Activated effector memory CD4-positive, alpha-beta T cell treated with Interleukin-2 at 50 U/mL for 16 hours (primary cell): ENCODE measurements at places on chromosomes 2 and 18.

DNA sequence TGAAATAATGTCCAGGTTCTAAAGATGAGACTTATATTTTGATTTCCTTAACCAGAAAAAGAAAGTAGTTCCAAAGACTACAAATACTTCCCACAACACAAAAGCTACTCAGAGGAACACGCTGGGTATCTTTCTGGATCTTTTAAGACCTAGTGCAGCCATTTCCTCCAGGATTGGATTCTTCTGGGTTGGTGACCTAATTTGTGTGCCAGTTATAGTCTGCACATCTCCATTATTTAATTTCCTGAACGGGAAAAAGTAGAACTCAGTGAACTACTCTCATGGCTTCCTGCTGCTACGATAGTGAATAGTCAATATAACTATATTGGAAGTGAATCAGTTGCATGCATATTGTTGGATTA lies 1.5 kb downstream of the TMEM87B start:
- no peak for DNase-seq

- DNase-seq: no peak
These were observed 1.6 kb upstream of the TP53I3 start for GRCh38 chr2:24086241-24086640.

DNA sequence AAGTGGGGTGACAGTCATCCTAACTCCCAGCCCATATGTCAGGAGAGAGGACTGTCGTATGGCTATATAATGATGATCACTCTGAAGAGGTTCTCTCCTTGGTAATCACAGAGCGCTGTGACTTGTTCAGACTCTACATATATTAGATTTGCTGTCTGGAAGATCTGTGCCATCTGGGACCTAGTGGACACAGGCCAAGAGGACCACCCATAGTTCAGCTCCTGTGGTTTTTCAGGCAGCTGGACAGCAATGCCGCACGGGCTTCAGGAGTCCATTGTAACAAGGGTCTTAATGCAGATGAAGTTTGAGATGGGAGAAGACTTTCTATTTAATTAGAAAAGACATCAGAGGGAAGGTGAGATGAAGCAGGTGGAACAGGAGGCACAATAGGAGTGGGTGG lies 40.1 kb upstream of the EPHA4 start:
- no peak for DNase-seq

GRCh38 chr2:30248791-30249190 lies 17.5 kb downstream of the LBH start:
- DNase-seq: no peak

DNA sequence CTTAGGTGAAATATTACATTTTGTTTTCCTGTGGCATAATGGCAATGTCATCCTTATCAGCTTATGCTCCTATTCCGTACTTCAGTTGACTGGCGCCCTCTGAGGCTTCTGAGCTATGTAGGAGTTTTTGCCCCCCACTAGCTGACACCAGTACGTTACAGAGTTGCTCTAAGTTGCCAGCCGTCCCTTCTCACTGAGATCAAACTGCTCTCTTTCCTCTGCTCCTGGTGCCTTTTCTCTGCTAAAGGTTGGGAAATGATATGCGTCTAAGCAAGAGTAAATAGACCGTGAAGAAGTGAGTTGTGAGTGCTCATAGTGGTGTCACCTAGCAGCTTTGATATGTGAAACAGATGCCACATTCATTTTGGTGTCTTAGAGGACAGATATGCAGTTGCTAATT lies 99.2 kb downstream of the RAPGEF4 start:
- no peak for DNase-seq

- DNase-seq: no peak
These were observed at the start of gene CTNNA2 for GRCh38 chr2:79512442-79513401. TSS of gene CTNNA2 (plus strand) at chr2:79513051.

- no peak for DNase-seq
These were observed 456.5 kb upstream of the CWC22 start for GRCh38 chr2:180463608-180464007.

- DNase-seq: no peak
These were observed 647.7 kb upstream of the ZNF804A start for GRCh38 chr2:183950673-183951072.

GRCh38 chr18:39871961-39872360 lies 2083.1 kb upstream of the PIK3C3 start:
- no peak for DNase-seq

DNA sequence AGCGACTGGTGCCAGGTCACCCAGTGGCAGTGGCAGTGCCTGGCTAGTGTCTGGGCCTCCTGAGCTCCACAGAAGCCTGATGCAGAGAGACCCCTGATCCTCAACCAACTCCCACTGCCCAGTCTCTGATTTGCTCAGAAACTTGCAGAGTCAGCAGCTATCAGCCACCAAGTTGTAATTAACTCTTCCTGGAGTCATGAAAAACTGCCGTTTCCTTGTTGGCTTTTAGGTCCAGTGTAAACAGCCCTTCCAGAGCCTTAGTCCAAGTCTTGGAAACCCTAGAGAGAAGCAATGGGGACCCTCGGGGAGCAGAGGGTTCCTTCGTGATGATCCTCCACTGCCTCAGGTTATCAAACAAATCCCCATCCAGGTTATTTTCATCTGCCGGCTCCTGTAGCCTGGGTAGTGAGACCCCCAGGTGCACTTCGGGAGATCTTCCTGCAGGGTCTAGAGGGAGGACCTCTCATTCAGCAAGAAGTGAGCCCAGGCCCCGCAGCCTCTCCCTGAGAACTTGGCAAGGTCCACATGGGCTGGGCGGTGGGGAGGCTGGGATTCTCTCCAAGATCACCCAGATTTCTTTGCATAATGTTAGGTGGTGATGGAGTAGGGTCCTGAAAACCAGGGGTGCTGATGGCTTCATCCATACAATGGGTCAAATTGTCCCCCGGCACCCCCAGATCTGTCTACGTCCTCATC lies 137.7 kb upstream of the HDAC4 start:
- no peak for DNase-seq

- no peak for DNase-seq
These were observed 189.3 kb downstream of the HDAC4 start for GRCh38 chr2:239211396-239212094.

DNA sequence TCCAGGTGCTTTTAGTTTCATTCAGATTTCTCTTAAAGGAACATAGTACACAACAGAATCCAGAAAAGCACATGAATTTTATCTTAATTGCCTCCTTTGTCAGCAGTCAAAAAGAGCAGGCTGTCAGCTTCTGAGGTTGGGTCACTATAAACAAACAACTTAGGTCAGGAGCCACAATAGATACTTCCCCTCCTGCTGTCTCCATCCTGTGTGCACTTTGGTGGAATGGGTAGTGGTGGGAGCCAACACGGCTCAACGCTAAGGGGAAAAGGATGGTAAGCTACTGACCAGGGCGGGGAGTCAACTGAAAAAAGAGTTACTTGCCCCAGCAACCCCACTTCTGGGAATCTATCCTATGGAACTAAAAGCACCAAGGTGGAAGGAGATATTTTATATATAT lies 121.9 kb downstream of the PAX3 start:
- no peak for DNase-seq

GRCh38 chr2:164706522-164706921 lies 85.2 kb upstream of the GRB14 start:
- no peak for DNase-seq

DNA sequence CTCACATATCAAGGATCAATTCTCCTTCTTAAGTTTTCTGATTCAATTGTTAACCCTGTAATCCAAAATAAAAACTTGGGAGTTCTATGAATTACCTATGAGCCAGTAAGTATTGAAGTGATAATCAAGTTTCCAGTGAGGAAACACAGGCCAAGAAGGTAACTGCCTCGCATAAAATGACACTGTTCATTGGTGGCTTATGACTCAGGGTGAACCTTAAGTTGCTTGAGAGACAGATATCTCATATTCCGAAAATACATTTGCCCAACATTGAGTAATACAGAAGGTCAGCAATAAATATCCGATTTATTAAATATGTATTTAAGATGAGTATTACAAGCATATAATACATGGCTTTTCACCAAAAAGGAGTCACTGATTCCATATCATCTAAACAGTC lies 31.9 kb downstream of the PSME4 start:
- DNase-seq: no peak

GRCh38 chr2:88903749-88904353 lies 212.4 kb downstream of the RPIA start:
- DNase-seq: no peak

DNA sequence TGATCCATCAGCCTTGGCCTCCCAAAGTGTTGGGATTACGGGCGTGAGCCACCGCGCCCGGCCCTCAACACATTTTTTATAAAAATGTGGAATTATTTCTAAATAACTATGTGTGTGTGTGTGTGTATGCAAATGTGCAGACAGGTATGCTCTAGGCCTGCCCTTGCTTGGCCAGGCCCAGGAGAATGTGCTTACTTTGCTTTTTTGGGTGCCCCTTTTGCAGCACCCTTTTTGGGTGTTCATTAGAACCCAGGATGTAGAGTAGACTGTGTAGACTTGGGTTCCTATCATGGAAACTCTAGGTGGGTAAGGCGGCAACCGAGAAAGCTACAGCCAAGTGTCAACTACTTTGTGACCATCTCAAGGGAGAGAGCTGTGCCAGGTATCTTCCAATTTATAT lies 11.7 kb upstream of the ITSN2 start:
- DNase-seq: no peak

GRCh38 chr2:200321780-200322534 lies 15.5 kb downstream of the SPATS2L start:
- no peak for DNase-seq

GRCh38 chr2:184556639-184557038 lies 41.7 kb upstream of the ZNF804A start:
- no peak for DNase-seq

DNA sequence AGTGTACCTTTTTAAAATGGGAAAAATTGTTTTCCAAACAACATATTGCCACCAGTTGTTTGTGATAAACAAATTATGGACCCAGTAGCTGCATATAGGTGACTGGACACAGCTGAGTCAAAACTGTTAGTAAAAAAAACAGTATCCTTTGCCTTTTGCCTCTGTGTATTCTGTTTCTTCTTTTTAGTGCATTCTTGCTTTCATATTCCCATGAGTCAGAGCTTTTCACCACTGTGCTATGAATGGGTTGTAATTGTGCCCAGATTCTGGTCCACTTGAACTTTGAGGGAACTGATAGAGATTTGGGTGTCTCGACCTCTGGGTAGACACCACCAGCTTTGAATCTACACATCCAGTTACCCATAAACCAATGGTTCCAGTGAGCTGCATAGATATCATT lies 1441.9 kb upstream of the ZEB2 start:
- no peak for DNase-seq

DNA sequence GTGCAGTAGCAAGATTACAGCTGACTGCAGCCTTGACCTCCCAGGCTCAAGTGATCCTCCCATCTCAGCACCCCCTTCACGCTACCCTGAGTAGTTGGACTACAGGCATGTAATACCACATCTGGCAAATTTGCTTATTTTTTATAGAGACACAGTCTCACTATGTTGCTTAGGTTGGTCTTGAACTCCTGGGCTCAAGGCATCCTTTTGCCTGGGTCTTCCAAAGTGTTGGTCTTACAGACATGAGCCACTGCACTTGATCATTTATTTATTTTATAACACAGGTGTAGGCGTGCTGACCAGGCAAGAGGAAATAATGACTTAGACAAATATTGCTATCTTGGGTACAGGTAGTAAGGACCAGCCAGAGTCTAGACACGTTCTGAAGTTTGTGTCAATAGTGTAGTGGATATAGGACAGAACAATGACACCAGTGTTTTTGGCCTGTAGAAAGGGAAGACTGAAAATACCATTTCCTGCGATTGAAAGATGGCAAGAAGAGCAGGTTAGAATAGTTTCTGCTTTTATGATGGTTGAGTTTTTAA lies 71.0 kb upstream of the THUMPD2 start:
- no peak for DNase-seq

DNA sequence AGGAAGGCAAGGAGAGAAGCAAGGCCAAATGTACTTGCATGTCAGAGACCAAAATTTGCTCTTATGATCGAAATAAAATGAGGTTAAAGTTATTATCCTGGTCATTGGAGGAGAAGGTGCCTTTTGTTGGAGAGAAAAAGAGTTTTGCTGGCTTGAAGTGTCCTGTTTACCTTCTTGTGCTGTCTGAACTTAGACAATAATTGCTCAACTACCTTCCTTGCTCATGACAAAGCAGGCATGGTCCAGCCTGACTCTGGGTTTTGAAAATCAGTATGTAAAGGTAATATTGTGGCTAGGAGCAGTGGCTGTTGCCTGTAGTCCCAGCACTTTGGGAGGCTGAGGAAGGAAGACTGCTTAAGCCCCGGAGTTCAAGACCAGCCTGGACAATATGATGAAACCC lies 89.1 kb downstream of the MEIS1 start:
- no peak for DNase-seq

GRCh38 chr2:197399887-197400540 lies 34.8 kb downstream of the SF3B1 start:
- DNase-seq: no peak

DNA sequence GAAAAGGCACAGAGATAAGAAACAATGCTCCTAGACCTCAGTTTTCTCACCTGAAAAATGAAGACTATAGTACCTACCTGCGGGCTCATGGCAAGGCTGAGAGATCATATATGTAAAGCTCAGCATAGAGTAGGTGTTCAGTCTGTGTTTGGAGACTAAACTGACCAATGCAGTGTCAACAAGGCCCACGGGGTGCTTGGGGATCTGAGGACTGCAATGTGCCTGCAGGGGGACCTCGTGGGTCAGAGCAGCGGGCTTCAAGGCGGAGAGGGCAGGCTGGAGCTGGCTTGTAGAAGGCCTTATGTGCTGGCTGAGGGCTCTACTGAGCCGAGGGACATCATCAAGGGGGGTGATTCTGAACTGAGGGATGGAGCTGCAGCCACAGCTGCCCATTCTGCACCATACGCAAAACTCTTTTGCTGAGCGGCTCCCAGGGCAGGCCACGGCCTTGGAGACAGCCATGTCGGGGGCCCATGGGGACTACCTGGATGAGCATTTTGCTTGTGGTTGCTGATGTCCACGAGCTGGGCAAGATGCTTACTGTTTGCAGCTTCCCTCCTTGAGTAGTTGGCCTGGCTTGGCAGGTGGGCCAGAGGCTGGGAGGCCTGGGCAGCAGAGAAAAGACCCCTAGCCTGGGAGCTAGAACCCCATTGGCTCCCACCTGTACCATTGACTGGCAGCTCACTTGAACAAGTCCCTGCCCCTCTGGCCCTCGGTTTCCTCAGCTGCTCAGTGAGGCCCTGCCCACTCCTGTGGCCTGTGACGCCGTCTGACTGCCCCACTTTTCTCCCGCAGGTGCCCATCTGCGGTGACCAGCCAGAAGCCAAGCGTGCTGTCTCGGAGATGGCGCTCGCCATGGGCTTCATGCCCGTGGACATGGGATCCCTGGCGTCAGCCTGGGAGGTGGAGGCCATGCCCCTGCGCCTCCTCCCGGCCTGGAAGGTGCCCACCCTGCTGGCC lies 23.5 kb downstream of the STEAP3 start:
- DNase-seq: no peak

- DNase-seq: peak; percentile 39
These were observed 31.1 kb downstream of the NAB1 start for GRCh38 chr2:190679813-190680591.
